ENCODE measurements at places on chromosomes 3 and 15.

GRCh38 chr3:2579206-2579605 is 480.5 kb downstream of the CNTN4 start:
- DNase-seq: no peak

- DNase-seq: no peak
These were observed 122.6 kb downstream of the SATB1 start for GRCh38 chr3:18302517-18302916.

GRCh38 chr3:169759256-169759655 is 5.6 kb downstream of the TERC start:
- no peak for DNase-seq

DNA sequence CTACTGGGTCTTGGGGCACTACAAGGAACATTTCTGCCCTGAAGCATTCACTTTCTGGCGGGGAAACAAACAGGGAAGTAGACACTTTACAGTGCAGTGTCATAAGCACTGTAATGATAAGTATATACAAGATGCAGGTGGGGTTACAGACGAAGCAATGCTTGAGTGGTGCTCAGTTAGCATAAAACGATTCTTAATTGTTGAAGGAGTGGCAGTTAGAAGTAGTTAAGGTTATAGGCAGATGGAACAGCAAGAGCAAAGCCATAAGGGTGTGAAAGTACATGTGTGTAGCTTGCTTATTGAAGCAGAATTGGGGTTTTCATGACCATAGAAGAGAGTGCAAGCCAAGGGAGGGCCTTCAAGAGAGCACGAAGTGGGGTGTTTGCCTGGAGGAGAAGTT is 46.2 kb downstream of the SLC25A26 start:
- no peak for DNase-seq

DNA sequence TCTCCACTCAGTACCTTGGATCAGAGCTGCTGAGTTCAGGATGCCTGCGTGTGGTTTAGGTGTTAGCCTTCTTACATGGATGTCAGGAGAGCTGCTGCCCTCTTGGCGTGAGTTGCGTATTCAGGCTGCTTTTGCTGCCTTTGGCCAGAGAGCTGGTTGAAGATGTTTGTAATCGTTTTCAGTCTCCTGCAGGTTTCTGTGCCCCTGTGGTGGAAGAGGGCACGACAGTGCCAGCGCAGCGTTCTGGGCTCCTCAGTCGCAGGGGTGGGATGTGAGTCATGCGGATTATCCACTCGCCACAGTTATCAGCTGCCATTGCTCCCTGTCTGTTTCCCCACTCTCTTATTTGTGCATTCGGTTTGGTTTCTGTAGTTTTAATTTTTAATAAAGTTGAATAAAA is 7.0 kb upstream of the PODXL2 start:
- DNase-seq: no peak

GRCh38 chr15:70025413-70026296 is 72.1 kb downstream of the TLE3 start:
- no peak for DNase-seq

- no peak for DNase-seq
These were observed 208.1 kb downstream of the RBMS3 start for GRCh38 chr3:29488922-29489321.

- no peak for DNase-seq
These were observed 44.4 kb downstream of the FLNB start for GRCh38 chr3:58052373-58053273.

- no peak for DNase-seq
These were observed 35.9 kb upstream of the PTPN23 start for GRCh38 chr3:47344971-47345370.

- DNase-seq: peak; percentile 32
These were observed 3.0 kb downstream of the SLC51A start for GRCh38 chr3:196219194-196219969.

- DNase-seq: peak; percentile 11
These were observed 688.7 kb downstream of the TUSC7 start for GRCh38 chr3:117398141-117398899.

DNA sequence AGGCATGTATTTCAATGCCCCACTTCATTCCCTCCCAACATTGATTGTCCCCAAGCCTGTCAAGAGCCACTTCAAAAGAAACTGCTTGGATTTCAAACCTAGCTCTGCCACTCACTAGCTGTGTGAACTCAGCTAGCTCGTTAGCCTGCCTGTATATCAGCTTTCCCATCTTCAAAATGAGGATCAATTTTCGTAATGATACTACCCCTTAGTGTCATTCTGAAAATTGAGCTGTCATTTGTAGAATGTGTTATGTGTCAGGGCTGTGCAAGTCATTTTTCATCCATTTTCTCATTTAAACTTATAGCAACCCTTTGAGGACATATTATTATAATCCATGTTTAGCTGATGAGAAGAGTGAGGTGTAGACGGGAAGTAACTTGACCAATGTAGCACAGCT is 88.6 kb downstream of the TRIM42 start:
- no peak for DNase-seq

GRCh38 chr3:67288466-67289106 is 290.5 kb downstream of the KBTBD8 start:
- no peak for DNase-seq

GRCh38 chr15:55257012-55257670 is 32.5 kb downstream of the RAB27A start:
- DNase-seq: no peak

- DNase-seq: peak; percentile 17
These were observed 577 bp downstream of the ZNF148 start for GRCh38 chr3:125374501-125374995.

GRCh38 chr3:140586311-140586710 is 91.6 kb upstream of the TRIM42 start:
- no peak for DNase-seq

- DNase-seq: no peak
These were observed 56.0 kb downstream of the CLEC3B start for GRCh38 chr3:45082142-45082538.

DNA sequence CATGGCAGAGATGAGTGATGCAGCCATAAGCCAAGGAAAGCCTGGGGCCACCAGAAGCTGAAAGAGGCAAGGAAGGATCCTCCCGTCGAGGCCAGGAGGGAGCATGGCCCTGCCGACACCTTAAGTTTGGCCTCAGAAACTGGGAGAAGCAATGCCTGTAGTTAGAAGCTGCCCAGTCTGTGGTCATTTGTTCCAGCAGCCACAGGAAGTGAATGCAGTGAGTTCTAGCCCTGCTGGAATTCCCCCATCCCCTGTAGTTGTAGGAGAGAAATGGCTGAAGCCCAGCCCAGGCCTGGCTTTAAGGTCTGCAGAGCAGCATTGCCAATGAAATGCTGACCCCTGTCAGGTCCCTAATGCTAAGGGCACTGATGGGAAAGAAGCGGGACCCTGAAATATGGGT is 12.2 kb upstream of the CHSY1 start:
- DNase-seq: no peak

- no peak for DNase-seq
These were observed 35.3 kb downstream of the ANXA2 start for GRCh38 chr15:60362321-60363086.

- no peak for DNase-seq
These were observed 11.1 kb downstream of the SERP1 start for GRCh38 chr3:150535204-150535603.

DNA sequence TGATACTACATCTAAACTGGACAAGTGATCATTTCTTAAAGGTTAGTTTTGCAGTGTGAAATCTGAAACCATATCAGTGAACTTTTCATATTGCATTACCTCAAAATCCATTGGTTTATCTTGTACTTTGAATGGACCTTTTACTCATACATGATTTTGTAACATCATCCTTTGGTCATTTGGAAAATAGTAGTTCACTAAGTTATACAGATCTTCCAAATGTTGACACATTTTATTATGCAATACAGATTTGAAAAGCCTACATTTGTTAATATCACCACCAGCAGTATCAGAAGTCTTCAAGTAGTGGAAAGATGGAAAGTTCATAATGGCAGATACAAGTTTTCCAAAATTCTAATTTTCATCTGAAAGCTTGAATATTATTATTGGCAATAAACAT is 64.0 kb upstream of the CDV3 start:
- no peak for DNase-seq

DNA sequence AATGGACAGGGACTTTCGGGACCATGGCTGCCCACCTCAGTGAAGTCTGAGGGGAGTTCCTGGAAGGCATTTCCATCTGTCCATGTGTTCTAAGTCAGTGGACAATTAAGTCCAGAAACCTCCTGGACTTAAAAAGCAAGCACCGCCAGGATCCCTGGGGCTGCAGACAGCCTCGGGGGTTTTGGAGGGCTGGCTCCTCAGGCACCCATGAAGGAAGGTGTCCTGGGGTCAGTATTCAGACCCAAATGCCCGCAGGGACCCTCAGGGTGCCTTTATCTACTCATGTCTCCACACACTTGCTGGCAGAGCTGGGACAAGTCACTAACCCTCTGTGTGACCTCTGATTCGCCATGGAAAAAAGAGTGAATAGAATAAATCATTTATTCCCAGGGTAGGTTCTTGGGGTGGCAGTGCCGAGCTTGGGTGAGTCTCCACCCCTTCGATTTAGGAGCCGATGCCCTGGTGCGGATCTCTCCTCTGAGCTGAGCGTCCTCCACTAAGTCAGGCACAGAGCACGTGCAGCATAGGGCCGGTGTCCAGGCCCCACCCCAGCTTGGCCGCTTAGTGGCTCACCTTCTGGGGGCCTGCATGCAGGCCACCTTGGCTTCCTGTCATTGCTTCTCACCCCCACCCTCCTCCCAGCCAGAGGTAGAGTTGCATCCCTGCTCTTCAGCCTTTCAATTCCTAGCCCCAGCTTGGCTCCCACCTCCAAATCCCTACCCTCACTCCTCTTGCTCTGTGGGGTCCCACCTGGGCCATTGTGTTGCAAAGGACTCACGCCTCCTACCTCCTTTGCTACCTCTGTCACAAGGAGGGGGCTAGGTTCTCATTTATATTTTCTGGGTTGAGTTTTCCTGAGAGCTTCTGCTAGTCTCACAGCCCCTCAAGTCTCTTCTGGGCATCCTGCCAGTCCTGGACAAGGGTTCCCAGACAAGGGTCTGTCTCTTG is 19.9 kb downstream of the SLC6A6 start:
- DNase-seq: no peak

- no peak for DNase-seq
These were observed 506.2 kb upstream of the IL12A start for GRCh38 chr3:159482241-159482993.

DNA sequence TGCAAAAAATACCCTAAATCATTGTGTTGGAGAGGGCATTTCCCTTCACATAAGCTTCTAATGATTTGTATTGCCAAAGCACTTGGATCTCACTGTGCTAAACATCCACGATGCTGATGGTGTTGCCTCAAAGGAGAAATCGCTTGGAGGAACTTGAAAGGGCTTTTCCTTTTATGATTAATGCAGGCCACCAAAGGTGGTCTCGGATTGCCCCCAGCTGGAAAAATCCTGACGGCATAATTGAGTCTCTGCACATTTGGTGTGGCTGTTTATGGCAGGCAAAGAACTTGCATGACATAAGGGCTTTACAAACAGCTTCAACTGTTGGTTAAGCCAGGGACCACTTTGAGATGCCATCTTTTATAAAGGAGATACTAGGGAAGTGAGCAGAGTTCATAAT is 664.0 kb upstream of the ADAMTS9 start:
- no peak for DNase-seq

GRCh38 chr3:156240642-156241041 is 120.3 kb downstream of the KCNAB1 start:
- DNase-seq: no peak

DNA sequence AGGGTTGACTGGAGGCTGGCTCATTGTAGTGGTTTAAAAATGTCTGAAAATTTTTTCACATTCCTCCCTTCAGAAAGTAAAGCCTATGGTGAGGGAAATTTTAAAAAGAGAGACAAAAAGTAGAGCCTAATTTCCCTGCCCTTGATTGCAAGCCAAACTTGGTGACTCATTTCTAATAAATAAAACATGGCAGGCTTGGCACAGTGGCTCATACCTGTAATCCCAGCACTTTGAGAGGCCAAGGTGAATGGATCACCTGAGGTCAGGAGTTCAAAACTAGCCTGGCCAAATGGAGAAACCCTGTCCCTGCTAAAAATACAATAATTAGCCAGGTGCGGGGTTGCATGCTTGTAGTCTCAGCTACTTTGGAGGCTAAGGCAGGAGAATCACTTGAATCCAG is 18.9 kb upstream of the ARRDC4 start:
- DNase-seq: no peak

DNA sequence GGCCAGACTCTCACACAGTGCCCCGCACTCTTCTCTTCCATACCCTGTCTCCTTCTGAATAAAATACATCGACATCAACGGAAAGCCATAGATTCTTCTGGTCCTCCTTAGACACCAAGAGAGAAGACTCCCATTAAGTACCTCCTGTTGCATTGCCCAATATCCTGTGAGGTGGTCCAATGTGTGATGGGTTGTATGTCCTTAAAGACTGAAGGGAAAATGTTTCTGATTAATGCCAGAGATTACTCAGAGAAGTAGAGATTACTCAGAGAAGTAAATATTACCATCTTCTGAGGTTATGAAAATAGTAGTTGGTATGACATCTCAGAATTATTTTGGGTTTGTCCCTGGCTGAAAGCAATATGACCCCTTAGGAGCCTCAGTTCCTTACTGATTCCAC is 60.8 kb upstream of the GALNT15 start:
- no peak for DNase-seq

DNA sequence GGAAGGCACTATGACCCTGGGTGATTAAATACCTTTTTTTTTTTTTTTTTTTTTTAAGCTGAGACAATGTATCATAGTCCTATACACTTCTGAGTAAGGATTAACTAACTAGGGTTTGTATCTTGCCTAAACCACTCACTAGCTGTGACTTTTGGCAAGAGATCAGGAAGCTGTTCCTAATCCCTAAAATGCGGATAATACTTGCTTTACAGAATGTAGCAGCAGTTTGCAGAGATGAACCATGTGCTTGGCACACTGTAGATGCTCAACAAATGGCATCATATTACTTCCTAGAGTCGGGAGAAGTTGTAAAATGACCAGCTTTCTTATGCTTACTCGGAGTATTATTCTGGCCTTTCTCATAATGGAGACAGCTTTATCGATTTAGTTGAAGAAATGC is 25.6 kb upstream of the PYGO1 start:
- DNase-seq: no peak

DNA sequence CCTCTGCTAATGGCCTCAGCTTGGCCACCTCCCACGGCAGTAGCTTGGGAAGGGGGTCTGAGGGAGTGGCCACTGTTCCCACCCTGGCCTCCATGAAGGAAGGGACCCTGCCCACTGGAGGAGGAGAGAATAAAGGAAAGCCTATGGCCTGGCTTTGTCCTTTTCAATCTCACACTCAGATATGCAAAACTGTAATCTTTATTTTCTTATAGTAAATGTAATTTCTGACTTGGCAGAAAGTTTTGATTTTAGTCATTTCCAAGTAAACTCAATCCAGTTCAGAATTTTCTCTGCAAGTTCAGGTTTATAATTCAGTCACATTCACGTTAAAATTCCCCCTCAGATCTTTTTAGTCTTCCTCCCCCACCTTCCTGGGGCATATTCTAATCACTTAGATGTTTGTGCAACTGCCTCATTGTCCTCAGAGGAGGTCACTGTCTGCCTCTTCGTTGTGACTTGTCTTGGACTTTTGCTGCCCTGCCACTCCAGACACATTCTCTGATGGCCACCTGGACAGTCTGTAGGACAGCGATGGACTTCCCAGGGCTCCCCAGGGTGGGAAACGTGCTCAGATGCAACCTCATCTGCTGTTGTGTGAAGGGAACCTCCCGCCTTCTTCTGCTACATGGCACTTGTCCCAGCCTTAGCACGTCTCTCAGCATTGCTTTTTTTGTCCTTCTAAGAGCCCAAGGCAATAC is 222.8 kb upstream of the TBL1XR1 start:
- DNase-seq: no peak

GRCh38 chr15:90306560-90306959 is 41.1 kb downstream of the NGRN start:
- DNase-seq: no peak
